ENCODE measurements at places on chromosomes 2 and 18.

DNA sequence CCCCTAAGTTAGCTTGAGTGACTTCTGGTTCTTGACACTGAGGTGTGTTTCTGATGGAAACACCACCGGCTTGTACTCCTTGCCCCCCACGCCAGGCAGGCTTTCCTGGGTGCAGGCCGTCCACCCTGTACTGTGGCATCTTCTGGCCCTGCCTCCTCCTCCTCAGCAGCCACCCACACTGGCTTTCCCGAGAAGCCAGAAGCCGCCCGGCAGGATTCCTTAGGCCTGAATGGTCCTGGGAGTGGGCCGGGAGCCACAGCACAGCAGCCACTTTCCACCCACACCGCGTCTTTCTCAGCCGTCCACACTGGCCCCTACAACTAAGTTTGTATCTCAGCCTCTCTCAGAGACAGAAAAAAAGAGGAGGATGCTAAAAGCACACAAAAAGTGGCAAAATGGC lies 2.1 kb upstream of the HSBP1L1 start:
- DNase-seq: no peak

DNA sequence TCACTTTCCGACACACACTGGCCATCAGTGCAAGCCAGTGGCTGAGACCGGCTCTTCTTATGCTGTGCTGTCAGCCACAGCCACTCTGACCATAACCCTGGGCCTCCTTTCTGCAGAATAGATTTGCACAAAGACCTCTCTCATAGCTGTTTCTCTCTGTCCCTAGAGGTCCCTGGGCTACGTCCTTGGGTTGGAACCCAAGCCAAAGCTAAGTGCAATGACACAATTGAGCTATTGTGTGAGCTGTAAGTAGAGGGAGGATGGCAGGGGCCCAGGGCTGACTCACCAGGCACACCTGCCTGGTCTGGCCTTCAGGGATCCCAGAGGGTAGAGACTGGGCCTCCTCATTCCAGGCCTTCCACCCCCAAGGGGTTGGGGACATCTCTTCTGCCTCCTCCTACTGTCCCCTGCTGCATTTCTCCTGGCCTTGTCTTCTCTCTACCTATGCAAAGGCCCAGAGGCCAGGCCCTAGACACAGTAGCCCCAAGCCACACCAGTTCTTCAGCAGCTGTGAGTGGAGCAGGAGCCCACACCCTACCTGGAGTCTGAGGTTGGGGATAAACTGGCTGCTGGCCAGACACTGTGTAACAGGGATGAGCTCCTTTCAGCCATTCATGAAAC lies 174.6 kb downstream of the NCK2 start:
- peak; percentile 22 for DNase-seq

GRCh38 chr2:44351676-44352075 lies 9.6 kb downstream of the PREPL start:
- no peak for DNase-seq

DNA sequence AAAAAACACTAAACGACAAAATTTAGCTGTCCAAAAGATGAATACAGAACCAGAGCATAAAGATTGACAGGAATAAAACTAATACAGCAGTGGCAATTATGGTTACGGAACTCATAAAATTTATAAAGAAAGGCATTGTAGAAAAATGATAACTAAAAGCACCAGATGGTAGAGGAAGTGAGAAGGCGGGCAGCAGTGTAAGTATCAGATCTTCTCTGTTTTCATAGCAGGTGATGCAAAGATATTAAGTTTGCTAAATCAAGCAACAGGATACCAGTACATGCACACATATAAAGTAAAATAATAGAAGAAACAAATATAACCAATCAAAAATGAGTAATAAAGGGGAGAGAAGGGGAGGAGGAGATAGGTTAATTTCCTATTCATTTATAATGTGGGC lies 103.9 kb upstream of the MEX3C start:
- no peak for DNase-seq

DNA sequence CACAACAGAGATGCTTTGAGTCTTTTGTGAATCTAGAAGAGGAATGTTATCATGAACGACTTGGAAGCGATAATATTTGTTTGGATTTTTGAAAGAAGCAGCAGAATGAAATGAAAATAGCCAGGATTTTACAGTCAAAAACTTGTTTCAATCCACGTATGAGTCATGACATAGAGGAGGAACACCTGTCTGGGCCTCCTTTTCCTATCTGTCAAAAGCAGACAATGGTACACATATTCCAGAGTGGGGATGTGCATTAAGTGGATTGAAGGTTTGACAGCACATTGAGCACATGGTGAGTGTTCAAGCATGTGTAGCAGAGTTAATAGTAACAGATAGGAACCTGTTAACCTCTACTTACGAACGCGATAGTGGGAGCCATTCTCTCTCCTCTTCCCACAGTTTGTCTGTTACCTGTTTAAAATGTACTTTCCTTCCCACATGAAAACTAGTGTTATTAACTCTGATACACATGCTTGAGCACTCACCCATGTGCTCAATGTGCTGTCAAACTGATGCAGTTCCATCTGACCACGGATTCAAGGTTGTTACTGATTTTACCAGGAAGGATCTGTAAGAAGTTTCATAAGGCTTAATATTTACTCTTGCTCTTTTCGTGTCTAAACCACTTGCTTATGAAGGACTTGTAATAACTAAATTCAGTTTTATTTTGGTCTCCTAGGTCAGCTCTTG lies 863.4 kb upstream of the SOX11 start:
- DNase-seq: no peak

DNA sequence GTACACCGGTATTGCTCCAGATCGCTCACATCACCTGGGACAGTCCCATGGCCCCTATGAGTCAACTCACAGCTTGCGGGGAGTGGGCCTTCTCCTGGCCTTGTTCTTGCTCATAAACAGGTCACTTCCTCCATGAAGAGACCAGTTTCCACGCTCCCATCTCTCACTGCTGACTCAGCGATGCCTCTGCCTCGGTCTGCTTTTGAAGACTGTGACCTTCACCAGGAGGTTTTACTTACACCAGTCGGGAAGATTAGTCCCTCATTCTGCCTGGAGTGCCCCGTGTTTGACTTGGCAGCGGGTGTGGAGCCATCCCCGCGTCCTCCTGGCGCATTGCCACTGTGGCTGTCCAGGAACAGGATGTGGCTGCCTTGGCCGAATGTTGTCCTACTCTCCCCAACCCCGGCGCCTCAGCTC lies 159.8 kb downstream of the RHBDD1 start:
- DNase-seq: peak; percentile 20

GRCh38 chr2:68767996-68768395 lies 33.4 kb downstream of the ARHGAP25 start:
- no peak for DNase-seq

DNA sequence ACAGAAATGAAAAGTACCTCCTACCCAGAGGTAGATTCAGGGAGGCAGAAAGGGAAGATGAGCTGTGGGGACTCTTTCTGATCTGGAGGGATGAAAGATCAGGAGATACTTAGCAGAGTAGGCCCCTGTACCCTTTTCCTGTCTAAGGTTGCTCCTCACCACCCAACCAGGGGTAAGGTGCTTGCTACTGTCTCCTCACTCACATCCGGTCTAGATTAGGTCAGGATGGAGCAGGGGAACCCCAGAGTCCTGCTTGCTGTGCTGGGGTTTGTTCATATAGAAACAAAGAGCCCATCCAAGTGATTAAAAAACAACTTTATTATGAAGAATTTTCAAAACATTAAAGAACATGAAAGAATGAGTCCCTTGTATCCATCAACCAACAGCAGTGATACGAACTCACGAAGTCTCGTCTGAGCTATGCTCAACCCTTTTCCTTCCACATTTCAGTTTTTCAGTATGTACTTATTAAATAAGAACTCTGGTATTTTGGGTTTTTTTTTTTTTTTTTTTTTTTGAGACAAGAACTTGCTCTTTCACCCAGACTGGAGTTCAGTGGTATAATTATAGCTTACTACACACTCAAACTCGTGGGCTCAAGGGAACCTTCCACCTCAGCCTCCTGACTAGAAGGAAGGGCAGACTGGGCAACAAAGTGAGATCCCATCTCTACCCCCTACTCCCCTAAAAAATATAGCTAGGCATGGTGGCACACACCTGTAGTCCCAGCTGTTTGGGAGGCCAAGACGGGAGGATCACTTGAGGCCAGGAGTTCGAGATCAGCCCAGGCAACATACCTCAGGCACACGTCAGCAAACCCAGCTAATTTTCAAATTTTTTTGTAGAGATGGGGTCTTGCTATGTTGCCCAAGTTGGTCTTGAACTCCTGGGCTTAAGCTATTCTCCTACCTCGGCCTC lies 28.5 kb upstream of the MCFD2 start:
- no peak for DNase-seq

DNA sequence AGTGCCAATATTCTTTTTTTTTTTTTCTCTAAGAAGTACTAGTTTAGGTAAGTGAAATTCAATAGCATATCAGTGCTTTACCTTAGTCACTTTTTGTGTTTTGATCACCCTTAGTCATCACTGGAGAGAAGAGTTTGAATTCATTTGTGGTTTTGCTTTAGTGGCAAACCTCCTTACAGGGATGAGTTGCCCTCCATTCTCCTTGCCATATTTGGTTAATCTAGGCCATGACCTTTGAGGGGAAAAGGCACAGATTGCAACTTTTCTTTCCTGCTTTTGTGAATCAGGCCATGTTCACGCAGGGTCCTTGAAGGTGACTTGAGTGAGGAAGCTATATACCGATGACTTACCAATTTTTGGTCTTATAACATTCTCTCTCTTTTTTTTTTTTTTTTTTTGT lies 34.4 kb downstream of the PLEKHA3 start:
- no peak for DNase-seq

- no peak for DNase-seq
Observed at GRCh38 chr2:14872779-14873325, 240.3 kb downstream of the LRATD1 start.

DNA sequence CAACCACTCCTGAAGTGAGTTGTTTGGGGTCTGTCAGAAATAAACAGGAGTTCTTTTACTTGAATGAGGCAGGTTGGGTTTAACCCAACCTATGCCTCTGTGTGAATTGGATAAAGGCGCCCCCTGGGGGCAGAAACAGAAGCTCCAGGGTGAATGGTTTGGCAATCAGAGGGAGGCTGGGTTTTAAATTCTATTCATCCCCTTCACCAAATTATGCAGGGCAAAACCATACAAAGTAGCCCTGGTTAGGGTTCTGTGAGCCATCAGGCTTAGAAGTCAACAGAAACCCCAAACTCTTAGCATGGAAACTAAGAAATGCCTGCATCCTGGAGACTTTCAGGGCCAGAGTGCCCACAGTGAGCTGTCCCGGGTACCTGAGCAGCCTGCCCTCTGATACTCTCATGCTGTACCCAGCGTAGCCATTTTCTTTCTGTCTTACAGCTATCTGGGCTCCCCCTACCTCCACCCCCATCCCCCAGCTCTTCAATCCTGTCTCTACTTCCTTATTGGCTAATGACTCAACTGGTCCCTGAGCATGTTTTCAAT lies 241.5 kb downstream of the ICOS start:
- DNase-seq: no peak

- DNase-seq: peak; percentile 73
Observed at GRCh38 chr2:165067643-165068486, 112.5 kb upstream of the SLC38A11 start.

GRCh38 chr18:47413327-47413726 lies 161.9 kb upstream of the SKOR2 start:
- DNase-seq: no peak

- no peak for DNase-seq
Observed at GRCh38 chr18:23757437-23757733, 68.1 kb downstream of the LAMA3 start.

DNA sequence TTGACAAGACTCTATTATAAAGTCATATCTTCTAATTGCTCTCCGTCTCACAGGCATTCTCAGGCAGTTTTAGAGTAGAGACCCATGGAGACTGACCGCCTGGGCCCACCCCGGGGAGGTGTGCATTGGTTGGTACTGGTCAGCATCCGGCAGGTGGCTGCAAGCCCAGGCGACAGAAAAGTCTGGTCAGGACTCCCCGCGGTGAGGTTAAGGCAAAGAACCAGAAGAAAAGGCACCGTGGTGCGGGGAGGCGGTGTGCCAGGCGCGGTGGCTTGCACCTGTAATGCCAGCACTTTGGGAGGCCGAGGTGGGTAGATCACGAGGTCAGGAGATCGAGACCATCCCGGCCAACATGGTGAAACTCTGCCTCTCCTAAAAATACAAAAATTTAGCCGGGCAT lies 32.5 kb downstream of the AMER3 start:
- DNase-seq: no peak

DNA sequence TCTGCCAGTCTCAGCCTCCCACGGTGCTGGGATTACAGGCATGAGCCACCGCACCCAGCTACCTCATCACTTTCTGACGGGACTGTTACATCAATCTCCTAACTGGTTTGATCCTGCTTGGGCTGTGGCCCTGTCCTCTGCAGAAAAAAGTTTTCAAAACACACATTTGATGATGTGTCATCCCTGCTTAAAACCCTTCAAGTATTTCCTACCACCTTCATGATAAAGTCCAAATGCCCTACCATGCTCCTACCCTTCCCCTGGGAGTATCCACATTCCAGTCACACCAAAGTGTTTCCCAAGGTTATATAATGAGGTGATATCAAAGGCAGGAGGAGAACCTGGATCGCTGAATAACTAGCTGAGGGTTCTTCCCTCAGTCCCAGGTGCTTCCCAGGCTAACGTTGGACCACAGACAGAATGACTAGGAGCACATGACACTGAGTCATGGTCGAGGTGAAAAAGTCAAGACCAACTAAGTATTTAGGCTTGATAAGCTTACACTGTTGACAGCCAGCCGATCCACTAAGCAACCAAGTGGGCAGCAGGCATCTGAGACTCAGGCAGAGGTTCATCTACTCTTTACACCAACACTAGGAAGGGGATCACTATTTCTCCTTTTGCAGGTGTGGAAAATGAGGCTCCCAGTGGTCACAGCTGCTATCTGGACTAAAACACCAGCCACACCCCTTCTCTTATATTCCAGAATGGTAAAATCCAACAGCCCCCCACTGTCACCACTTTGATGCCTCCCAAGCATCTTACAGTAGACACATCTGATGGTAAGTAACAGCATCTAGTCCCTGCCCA lies 31.8 kb downstream of the CYRIA start:
- DNase-seq: no peak

DNA sequence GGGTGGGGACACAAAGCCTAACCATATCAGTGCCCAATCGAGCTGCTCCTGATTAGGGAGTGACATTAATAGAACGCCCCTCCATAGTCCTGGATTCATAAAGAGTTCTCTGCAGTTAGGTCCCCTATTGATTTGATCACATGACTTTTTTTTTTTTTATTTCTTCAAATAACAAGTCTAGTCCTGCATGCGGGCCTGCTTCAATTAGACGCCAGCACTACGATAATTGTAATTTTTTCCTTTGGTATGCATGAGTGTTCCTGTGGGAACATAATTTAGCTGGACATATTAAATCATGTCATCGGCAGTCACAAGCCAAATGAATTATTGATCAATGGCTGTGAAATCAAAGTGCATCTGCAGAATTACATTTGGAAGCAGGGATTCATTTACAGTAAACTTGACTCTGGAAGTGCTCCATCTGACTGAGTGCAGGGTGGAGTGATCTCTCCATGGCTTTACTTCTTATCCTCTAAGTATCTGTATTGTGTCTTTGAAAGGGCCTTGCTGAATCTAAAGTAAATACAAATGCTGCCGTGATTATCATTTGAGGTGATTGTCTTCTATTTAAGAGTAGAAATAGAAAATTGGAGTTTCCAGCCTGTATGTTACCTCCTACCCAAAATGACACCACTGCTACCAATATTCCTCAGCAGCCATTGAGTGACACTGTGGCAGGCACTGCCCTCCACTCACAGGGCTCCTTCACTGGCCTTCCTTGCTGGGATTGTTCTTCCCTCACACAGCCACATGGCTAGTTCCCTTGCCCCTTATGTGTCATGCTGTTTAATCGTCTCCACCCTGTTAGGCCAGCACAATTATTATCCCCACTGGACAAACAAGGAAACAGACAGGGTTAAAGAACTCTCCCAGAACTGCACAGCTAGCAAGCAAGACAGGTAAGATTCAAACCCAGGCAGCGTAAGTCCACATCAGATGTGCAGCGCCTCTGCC lies 337.4 kb upstream of the ID2 start:
- no peak for DNase-seq

All from midbrain (tissue), 1 donor.